ENCODE measurements at places on chromosomes 5 and 9.
A peak's percentile ranks its signal among the peaks of the same experiment; 100 is the strongest.

DNA sequence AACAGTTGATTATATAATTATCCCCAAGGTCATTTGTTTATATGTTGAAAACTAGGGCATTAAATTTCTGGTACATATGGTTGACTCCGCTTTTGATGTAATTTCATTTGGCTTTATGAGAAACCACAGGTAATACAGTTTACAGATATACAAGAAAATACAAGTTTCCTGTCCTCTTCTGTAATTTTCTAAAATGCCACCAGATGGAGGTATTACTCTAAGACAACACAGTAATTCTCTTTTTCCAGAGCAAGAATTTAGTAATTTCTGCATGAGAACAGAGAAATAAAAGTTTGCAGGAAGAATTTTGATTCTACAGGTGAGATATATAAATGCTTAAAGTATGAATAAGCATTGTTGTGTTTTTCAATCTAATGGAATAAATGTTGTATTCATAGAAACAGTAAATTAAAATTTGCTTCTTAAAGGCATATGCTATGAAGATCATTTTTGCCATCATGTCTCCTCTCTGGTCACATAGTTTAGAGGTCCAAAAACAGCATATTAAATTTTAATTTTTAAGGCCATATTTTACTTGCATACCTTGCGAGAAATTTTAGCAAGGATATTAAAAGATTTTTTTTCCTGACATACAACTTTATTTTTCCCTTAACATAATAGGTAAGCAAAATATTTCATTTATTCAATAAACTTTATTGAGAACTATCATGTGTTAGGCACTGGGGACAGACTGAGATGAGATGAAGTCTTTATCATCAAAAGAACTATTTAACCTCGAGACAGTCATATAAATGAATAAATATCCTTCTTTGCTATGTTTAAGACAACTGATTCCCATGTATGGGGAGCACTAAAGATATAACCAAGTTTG, 22.7 kb downstream of the CHD1 start:
- peak; percentile 59 for DNase-seq

DNA sequence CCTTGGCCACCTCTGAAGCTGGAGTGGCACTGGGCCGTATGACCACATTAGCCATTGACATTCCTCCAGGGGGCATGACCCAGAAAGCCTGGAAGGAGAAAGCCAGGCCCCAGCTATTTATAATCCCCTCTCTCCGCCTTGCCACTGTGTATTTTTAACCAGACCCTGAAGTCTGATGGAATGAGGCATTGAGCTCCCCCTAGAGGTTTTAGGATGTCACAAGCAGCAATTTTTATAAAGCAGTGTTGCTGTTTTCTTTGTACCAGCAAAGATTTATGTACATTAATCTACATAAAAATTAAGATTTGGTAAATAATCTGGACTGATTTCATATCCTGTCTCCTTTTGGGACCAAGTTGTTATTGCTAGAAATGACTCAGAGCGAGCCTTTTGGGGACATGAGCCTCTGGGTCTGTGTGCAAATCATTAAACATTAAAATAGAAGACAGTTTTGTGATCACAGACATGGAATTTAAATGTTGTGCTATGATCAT, 127.1 kb downstream of the TRIO start:
- DNase-seq, result peak; percentile 86

GRCh38 chr9:24625097-24625496, 79.4 kb upstream of the IZUMO3 start:
- no peak for DNase-seq

- no peak for DNase-seq
Measured at GRCh38 chr9:128259156-128259555, 16.7 kb downstream of the GOLGA2 start.

GRCh38 chr5:61053937-61054336, 108.3 kb downstream of the SMIM15 start:
- peak; percentile 11 for DNase-seq

DNA sequence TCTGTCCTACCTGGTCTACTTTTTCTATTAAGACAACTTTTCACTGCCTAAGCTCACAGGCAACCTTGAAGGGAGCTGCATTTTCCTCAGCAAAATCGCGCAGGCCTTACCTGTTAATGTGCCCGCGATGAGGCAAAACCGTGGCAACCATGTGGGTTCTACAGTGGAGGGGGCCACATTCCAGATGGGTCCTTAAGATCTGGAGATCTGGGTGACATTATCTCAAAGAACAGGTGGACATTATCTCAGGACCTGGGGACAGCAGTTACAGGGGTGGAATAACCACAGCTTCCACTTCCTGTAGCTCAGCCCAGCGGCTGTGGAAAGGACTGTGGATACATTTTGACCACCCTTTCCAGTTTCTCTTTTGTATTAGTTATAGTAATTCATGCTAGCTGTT, 112.8 kb upstream of the PTCH1 start:
- DNase-seq, result no peak

- DNase-seq, result peak; percentile 62
Measured at GRCh38 chr5:120436996-120437395, 27.1 kb upstream of the PRR16 start.

- no peak for DNase-seq
Measured at GRCh38 chr5:135126688-135127438, 92.8 kb upstream of the PITX1 start.

GRCh38 chr9:84397151-84397728, 56.7 kb upstream of the SLC28A3 start:
- peak; percentile 85 for DNase-seq

DNA sequence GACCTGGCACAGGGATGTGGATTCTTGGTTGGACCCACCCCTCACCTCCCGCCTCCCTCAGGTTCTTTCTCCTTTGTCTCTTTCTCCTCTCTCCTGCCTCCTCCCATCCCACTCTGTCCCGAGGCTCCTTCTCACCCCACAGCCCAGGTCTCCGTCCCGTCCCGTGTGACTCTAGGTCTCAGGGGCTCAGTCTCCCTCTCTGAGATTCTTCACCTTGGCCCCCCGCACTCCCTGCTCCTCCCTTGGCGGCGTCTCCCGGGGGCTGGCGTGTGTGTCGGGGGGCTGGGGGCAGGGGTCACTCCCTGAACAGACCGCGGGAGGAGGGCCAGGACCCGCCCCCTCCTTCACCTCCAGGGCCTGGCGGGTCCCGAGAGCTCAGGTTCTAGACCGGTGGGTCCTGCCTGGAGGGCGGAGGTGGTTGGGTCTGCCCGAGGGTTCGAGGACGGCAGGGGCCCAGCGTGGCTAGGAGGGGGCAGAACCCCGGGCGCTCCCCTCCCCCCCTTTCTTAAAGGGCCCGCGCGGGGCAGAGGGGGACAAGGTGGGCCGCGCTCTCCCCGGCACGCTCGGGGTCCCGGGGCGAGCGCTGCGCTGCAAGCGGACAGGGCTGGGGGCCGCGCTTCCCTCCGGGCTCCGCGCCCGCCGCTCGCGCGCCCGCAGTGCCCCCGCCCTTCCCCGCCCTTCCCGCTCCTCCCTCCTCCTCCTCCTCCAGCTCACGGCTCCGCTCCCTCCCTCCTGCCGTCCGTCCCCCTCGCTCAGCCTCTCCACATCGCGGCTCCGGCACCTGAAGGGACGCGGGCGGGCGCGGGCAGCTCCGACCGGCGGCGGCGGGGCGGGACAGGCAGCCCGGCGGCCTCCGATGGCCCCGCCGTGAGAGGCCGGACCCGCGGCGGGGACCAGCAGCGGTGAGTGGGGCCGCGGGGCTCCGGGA, at the start of gene PSD2:
TSS of gene PSD2 (plus strand) at position 735 of the 928 bp plus-strand sequence. CDS start 13,633 bp downstream, outside the sequence.
- DNase-seq, result peak; percentile 53

DNA sequence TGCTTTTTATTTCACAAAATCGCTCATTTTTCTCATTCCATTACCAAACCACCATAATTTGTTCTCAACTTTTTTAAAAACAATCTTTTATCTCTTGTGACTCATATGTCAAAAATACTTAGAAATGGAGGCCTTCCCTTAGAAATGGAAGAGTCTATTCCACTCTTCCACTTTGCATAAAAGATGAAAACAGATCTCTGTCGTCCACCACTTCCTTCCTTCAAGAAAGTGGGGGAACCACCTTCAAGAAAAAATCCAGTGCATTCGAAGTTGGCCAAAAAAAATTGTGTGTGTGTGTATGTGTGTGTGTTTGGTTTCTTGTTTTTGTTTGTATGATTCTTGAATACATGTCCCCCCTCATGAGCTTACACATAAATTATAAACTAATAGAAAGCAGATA, 628.8 kb upstream of the DMAC1 start:
- DNase-seq, result no peak

DNA sequence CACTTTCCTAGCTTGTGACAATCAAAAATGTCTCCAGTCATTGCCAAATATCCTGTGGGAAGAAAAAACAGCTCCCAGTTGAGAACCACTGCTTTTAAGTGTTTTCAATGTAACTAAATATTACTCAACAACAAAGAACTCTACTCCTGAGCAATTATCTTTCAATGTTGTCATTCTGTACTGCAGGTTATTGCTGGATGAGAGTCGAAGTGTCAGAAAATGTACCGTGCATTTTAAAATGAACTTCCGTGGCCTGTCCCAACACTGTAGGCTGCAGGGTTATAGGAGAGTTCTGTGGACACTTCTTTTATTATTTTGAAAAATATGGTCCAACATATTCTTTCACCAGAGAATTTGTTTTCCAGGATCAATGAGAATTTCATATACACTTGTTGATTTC, 34.8 kb upstream of the AGXT2 start:
- no peak for DNase-seq

DNA sequence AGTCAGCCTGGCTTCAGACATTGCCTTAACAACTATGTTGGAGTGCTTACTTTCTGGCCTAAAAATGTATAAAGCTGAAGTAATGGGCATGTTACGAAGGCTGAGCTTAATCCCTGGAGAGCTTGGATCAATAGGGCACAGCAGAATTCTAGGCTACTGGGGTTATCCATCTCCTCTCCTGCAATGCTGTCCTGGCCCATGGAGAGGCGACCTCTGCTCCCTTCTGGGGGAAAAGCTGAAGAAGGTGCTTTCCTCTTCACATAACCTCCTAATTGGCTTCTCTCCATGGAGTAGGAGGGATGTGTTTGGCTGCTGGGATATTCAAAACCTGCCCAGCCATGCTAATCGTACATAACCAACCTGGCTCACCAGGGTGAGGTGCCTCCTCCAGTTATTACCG, 403.5 kb downstream of the DMRT2 start:
- no peak for DNase-seq

DNA sequence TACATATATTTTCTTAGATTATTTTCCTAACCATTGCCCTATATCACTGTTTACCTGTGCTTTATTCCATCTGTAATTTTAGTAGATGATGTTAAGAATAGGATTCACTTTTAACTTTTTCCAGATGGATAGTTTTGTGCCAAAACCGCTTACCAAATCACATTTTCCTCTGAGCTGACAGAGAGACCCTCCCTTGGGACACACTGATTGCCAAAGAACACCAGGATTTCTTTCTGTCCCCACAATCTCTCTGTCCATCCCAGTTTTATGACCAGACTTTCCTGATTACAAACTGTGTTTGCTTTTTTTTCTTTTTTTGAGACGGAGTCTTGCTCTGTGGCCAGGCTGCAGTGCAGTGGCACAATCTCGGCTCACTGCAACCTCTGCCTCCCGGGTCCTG, 81.3 kb upstream of the SPATA31C2 start:
- DNase-seq, result no peak

- no peak for DNase-seq
Measured at GRCh38 chr9:19057033-19057432, 7.8 kb downstream of the RRAGA start.

DNA sequence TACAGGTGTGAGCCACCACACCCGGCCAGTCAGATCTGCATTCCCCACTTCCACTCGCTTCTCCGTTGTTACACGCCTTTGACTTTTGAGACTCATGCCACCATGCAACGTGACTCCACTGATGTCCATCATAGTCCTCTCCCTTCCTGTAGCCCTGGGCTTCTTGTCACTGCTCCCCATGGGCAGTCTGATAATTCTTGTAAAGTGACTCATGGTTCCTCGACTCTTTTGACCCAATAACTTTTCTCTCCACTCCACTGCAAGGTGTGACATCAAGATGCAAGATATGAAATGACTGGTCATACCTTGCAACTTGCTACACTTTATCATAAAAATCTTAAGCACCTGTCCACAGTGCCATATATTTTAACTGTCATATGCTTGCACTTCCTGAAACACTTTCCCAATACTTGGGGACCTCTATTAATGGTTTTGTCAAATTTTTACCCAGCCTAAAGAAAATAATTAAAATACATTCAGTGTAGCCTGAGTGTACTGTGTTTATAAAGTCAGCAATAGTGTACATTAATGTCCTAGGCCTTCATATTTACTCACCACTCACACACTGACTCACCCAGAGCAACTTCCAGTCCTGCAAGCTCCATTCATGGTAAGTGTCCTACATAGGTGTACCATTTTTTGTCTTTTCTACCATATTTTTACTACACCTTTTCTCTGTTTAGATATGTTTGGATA, 18.6 kb upstream of the ANKRD18A start:
- DNase-seq, result no peak

GRCh38 chr5:44797841-44798240, 10.9 kb upstream of the MRPS30 start:
- no peak for DNase-seq

DNA sequence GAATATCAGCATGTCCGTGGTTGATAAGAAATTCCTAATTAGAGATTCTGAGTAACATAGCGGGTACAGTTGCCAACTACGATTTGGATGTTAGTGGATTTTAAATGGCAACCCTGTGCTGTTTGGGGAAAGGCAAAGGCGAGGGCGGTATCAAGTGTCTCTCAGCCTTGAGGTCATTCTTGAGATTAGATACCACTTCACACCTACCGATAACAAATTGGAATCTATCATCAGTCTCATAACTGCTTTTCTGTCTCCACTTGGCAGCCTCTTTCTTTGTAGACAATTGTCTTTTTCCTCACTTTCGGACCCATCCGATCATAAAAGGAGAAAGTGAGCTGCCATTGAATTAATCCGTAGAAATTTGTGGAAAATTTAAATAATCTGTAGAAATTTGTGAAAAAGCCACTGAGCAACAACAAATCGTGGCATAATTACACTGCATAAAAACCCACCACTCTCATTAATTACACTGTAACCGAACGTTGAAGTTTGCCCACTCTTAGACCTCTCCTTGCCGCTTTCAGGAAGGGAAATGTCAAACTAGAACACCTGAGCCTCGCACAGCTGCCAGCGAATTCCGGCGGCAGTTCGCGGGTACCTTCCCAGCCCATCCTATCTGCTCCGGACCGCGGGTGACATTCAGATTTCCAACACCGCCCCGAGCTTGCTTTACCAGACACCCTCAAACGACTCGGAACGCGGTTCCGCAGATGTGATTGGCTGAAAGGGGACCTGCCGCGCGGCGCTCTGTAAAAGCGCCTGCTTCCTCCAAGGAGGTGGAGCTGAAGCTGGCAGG, 849 bp upstream of the RGMB start:
- peak; percentile 90 for DNase-seq

GRCh38 chr5:95045181-95045965, 239.5 kb downstream of the MCTP1 start:
- DNase-seq, result no peak

GRCh38 chr5:88745093-88745696, 137.8 kb downstream of the MEF2C start:
- DNase-seq, result no peak

DNA sequence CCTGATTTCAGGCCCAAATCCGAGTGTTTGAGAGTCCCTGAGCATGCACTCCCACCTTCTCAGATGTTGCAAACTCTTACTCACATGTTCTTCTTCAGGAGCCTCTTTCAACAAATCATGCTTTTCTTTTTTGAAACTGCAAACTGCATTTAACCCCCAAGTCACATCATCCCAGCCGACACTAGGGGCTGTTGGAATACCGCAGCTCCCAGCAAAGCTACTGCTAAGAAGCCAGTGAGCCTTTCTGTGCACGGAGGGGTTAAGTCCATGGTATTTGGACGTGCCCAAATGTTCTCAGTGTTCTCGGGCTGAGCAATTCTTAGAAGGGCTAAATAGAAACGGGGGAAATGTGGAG, 282.9 kb downstream of the NFIB start:
- peak; percentile 66 for DNase-seq

GRCh38 chr5:110951373-110951791, 120.1 kb upstream of the TSLP start:
- DNase-seq, result peak; percentile 62

All from astrocyte of the hippocampus (primary cell).